ENCODE measurements at places on chromosomes 1 and 21.
A peak's percentile ranks its signal among the peaks of the same experiment; 100 is the strongest.

DNA sequence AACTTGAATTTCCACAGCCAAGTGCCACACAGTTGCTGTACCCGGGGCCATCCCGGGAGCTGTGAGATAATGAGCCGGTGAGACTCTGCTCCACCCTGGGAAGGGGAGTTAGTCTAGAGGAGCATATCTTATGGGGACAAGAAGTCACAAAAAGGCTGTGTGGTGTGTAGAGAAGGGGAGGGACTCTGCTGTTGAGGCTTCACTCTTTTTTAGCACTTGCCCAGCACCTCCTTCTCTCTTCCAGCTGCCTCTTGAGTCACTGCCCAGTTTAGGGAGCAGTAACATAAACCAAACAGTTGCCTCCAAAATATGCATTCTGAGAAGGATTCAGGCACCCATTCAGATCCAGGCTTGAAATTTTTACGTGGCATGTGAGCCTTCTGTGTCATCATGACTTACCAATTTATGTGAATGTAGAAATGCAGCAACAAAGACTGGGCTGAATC lies 744 bp upstream of the WDR26 start:
- DNase-seq: peak; percentile 67

- no peak for DNase-seq
Observed at GRCh38 chr1:53339736-53340635, 12.1 kb upstream of the LRP8 start.

- DNase-seq: no peak
Observed at GRCh38 chr1:4355839-4356238, 298.6 kb upstream of the AJAP1 start.

DNA sequence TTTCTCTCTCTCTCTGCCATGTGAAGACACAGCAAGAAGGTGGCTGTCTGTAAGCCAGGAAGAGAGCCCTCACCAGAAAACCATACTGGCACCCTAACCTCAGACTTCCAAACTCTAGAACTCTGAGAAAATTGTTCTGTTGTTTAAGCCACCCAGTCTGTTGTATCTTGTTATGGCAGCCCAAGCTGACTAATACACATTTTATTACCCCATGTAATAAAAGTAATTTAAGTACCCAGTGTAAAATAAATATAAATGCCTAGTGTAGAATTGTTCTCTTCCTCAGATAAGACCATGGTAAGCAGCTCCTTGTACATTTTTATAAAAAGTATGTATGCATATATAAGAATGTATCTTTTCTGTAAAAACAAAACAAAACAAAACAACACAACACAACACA lies 119.7 kb downstream of the DTL start:
- DNase-seq: no peak

DNA sequence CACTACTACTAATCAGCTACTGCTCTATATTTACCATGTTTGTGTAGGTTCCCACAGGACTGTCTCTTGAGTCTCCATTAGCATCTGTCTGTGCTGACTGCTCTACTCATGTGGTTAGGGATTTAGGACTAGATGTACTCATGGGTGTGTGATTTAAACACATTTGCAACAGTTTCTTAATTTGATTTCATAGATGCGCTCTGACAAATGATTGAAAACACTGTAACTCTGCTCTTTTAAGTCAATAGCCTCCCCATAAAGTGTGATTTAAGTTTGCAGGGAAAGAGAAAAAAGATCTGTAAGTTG lies 809.3 kb downstream of the NCAM2 start:
- no peak for DNase-seq

GRCh38 chr1:60065199-60065598 lies 8.4 kb downstream of the C1orf87 start:
- no peak for DNase-seq
